Fibroblast of skin of left quadriceps (primary cell): ENCODE measurements at places on chromosomes 11 and 22.

DNA sequence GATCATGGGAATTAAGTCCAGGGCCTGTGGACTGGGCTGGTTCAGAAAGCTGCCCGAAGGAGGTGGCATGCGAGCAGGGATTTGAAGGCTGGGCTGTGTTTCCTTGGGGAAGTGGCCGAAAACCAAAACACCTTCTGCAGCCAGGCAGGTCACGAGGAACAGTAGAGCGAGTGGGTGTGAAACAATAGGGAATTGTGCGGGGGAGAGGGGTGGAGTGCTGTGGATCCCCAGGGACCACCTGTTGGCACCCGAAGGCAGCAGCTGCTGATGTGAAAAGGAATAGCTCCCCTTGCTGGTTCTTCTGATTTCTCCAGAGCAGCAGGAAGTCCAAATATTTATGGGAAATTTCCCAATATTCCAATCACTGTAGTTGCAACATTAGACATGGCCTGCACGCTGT, 24.6 kb downstream of the TP53I11 start:
- DNase-seq = no peak

DNA sequence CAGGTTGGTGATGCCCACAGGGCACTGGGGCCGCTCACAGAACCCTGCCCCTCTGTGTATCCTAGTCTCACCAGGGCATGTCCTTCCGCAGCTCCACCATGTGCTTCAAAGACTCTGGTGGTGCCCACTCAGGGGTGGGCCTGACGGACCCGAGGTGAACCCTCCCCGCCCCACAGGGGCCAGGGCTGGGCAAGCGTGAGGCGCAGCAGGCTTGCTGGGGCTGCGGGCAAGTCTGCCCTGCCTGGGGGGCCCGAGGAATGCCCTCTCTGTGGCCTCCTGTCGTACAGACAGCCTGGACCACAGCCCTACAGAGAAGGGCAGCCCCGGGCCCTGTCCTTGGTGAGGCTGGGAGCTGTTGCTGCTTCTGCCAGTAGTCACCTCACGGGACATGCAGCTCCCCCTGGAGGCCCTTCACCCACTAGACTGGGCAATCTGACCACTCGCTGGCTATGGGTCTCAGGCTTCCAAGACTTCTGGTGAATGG, 40.2 kb downstream of the TBX1 start:
- DNase-seq = no peak

GRCh38 chr22:45435544-45436139, 22.1 kb downstream of the RIBC2 start:
- DNase-seq = peak; percentile 81

GRCh38 chr11:75441804-75442132, 8.8 kb upstream of the KLHL35 start:
- DNase-seq = no peak

GRCh38 chr22:49838771-49839717, 11.4 kb upstream of the BRD1 start:
- no peak for DNase-seq

GRCh38 chr11:9264316-9265210, 587 bp downstream of the DENND5A start:
- peak; percentile 68 for DNase-seq

- DNase-seq = no peak
These were observed 13.0 kb downstream of the SMTN start for GRCh38 chr22:31094021-31094551.

GRCh38 chr11:57764566-57764965, 3.0 kb downstream of the CTNND1 start:
- no peak for DNase-seq

- no peak for DNase-seq
These were observed 626 bp downstream of the FLRT1 start for GRCh38 chr11:64036087-64037026.

DNA sequence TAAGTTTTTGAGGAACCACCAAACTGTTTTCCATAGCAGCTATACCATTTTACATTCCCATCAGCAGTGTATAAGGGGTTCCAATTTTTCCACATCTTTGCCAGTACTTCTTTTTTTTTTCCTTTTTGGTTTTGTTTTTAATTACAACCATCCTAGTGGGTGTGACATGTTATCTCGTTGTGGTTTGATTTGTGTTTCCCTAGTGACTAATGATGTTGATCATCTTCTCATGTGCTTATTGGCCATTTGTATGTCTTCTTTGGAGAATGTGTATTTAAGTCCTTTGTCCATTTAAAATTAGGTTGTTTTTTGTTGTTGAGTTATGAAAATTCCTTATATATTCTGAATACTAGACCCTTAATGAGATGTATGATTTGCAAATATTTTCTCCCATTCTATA, 59.3 kb downstream of the STIM1 start:
- no peak for DNase-seq

DNA sequence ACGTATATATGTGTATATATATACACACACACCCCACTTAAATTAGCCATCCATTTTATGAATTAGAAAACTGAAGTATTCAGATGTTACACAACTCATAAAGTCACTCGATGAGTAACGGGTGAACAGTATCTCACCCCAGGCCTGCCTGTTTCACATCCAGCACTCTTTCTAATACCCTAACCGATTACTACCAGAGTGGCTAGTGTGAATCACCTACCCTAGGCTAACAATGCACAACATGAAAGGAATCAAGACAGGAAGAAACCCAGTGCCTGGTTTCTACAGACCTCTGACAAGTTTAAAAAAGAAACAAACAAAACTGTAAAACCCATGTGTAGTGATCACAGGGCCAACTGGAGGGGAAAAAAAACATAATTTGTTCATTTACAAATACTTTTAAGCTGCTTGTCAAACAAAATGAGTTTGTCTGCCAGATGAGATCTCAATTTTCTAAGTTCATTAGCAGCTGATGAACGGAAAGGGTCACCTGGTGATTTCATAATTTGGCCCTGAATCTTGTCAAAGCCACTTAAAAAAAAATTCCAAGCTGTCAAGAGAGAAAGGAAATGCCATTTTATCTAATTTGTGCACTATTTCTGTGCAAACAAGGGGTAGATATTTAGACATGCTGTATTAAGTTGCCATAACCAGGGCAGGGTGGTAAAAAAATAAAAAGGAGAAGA, 134.8 kb downstream of the LARGE1 start:
- peak; percentile 26 for DNase-seq

- no peak for DNase-seq
These were observed 23.3 kb downstream of the KIAA0930 start for GRCh38 chr22:45217345-45217744.

DNA sequence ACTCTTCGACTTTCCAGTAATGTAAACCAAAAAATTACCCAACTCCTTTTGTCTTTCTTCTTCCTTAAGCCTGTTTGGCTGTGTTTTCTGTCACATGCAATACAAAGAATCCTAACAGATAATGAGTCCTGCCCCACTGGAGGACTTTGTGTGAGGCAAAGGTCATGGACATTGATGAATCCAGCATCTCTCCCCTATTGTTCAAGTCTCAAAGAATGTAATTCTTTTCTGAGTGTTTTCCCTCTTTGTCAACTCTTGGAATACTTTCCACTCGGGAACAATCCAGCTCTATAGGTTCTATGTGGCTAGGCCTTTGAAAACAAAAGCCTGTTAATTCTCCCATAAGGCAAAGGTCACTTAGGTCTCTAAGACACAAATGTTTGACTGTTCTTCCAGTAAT, 100.7 kb downstream of the FAR1 start:
- DNase-seq = no peak

DNA sequence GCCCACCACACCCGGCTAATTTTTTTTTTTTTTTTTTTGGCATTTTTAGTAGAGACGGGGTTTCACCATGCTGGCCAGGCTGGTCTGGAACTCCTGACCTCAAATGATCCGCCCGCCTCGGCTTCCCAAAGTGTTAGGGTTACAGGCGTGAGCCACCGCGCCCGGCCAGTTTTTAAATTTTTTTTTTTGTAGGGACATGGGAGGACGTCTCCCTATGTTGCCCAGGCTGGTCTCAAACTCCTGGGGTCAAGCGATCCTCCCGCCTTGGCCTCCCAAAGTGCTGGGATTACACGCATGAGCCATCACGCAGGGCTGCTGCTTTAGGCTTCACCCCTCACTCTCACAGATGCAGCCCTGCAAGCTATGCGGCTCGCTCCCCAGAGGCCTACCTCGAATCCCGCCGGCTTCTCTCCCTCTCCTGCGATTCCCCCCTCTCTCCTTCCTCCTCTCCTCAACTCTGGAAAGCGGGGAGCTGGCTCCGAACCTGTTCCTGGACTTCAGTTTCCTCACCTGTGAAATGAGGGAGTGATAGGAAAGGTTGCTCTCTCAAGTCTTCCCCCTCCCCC, 926 bp downstream of the CCDC157 start:
- no peak for DNase-seq

GRCh38 chr11:86179646-86180064, 64.9 kb upstream of the EED start:
- no peak for DNase-seq

DNA sequence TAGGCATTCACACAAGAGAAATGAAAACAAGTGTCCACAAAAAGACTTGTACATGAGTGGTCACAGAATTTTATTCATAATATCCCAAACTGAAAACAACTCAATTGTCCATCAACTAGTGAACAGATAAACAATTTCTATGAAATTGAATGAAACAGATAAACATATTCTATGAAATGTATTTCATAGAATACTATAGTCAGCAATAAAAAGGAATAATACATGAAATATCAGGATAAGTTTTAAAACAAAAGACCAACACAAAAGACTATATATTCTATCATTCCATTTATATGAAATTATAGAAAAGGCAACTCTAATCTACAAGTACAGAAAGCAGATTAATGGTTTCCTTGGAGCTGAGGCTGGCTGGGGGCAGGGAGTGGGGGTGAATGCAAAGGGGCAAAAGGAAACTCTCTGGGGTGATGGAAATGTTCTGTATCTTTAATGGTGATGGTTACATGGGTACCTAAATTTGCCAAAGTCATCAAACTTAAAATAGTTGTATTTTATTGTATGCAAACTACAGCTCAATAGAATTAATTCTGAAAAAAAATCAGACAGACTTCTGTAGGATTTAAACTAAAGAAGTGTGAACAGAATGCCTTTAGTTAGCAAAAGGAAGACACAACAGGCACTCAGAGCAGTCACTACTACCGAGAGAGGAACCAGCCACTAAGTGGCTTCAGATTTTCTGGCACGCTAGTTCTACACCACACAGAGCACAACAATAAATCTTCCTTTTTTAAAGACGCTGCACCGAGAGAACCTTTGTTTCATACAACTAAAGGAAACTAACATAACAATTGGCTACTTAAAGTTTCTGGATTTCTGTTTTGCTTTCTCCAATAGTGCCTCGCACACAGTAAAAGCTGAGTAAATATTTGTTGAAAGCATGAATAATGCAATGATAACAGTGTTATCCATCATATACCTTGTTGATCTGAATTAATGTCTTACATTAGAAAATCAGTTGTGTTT, 15.4 kb downstream of the CCDC34 start:
- DNase-seq = no peak

DNA sequence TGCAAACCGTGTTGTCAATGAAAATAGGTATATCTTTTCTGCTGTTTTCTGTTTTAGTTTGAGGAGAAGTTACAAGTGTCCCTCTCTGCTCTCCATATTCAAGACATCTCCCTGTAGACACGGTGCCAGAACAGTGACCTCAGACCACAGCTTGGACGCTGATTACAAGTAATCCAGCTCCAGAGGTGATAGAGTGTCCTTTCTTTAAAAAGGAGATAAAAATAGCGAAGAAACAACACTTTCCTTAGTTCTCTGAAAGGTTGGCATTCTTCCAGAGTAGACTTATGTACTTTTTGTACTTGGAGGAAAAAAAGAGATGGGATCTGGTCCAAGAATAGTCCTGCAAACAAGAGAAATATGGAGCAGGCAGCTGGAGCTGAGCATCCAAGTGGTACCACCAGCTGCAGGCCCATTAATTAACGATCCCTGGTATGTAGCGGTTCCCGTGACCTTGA, 43.0 kb upstream of the WT1 start:
- no peak for DNase-seq

DNA sequence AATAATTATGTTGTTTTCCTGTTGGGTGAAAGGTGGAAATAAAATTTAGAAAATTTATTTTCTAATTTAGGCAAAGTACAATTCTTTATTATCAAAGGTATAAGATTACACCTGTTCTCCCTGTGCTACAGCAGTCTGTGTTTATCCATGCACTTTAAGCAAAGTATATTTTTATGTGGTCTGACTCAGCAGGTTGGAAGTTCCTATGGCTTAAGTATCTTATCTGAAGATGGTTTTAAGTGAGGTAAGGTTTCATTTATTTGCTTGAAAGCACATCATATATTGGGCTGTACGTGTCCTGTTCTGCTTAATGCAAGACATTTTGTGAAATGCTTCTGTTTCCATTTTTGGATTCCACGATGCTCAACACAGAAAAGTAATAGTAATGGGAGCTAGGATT, 14.6 kb downstream of the PPME1 start:
- DNase-seq = no peak
